ENCODE measurements at places on chromosomes 3 and 15.

- DNase-seq, result no peak
Observed at GRCh38 chr15:89492111-89492641, 4.2 kb downstream of the RHCG start.

- DNase-seq, result no peak
Observed at GRCh38 chr15:76070921-76071635, 11.3 kb downstream of the TMEM266 start.

DNA sequence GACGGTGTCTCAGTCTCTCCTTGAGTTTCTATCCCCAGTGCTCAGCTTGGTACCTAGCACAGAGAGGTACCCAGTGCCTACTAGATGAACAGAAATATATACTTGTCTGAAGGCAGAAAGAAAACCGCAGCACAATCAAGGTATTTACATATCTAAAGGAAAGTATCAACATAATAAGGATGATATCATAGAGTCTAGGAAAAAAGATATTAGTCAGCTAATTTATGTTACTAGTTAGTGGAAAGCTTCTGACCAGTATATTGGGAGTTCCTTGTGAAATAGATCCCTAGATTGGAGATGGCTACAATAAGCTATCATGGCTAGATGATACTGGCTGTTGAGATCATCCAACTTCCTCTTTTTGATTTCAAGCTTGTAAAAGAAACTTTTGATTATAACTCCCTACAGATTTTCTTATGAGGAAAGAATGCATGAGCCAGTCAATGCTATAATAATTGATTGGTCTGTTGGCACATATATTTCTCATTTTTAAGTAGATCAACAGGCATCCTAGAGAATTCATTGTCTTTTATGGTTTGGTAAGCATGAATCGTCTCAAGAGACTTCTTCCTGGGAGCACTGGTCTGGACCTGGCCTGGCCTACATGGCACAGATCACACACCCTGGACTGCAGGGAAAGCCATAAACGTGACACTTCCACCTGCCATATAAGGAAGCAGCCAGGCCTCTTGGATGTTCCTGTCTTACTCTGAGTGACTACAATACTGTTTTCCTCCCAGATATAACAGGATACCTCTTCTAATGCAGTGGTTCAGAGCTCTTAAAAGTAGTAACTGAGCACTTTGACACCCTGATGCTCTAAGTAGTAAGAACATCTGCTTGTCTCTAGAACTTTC lies 60.7 kb downstream of the IMPG2 start:
- no peak for DNase-seq

DNA sequence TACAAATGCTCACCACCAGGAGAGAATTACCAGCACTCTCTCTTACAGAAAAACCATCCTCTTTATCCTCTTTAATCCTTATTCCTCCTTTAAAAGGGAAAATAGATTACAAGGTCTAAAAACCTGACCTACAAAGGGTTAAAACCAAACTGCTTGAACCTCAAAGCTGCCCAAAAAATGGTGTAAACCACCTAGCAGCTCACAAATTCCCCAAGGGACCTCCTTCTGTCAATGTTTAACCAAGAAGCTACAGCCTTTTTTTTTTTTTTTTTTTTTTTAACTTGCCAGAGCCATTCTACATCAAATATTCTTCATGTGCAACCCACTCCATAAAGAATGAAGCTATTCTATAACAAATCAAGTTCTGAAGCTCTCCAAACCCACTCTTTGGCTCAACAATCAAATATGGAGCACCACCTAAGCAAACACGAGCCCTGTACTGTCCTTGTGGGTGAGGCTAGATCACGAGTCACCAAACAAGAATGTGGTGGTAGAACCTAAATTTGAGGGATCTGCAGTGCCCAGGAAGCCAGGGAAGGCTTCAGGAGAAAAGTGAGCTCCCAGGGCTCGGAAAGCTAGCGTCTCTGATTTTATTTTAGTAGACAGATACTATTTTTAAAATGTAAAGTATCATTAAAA lies 20.1 kb downstream of the OSBPL10 start:
- no peak for DNase-seq
